H7 (cell line): ENCODE measurements at places on chromosomes 3 and 15. TPM values are rescaled to one million over a fixed set of nuclear protein-coding genes. Genes with fewer than 3 reads are reported as not detected.

DNA sequence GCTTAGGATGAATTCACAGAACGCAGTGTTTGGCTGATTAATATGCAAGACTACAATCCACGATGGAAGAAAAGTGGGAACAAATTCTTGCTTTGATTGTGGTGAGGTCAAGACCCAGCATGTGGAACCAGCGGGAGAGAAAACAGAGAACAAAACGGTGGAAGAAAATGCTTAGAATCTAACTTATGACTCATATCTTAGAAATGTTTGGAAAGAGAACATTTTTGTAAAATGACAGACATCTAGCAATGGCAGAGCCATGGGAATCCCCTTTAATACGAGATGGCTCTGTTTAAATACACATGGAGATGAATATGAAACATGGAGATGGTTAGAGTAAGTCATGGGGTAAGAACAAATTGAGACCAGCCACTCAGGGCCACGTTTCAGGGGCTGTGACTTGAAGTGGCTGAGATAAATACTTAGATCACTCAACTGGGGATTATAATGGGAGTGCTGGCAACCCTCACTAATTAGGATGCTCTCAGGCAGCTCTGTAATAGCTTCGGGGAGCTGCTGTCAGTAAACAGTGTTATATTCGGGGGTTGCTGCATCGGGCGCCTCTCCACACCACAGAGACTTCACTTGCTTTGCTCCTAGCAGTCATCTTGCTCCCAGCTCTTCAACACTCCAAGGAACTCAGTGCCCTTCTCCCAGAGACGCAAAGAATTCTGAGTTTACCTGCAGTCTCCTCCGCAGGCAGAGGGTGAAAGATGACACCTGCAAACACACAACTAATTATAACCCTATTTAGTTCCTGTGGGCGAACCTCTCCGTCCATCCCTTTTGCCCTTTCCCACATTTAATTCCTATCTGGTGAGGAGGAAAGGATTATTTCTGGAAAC is 68.0 kb upstream of the ONECUT1 start:
- DNase-seq = no peak

DNA sequence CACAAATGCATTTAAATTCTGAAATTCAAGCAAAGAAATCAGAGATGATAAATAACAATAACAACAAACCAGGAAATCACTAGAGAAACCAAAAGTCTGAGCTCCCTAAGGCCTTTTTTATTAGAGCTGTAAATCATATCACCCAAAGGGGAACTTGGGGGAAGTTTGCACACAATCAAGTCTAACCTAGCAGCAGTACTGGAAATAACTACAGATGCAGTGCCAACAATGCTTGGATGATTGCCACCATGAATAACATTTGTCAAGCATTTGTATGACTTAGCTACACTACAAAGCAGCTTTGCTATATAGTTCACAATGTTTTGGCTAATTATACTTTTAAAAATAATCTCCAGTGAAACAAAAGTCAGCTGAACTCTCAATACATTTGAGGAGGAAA is 27.8 kb downstream of the SHQ1 start:
- DNase-seq = no peak

- DNase-seq = no peak
Observed at GRCh38 chr3:11438646-11439045, 166.4 kb downstream of the ATG7 start.

- DNase-seq = no peak
Observed at GRCh38 chr3:6468589-6468988, 392.3 kb upstream of the GRM7 start.

GRCh38 chr3:136008732-136009470 is 43.4 kb downstream of the PPP2R3A start:
- DNase-seq = peak; percentile 26

DNA sequence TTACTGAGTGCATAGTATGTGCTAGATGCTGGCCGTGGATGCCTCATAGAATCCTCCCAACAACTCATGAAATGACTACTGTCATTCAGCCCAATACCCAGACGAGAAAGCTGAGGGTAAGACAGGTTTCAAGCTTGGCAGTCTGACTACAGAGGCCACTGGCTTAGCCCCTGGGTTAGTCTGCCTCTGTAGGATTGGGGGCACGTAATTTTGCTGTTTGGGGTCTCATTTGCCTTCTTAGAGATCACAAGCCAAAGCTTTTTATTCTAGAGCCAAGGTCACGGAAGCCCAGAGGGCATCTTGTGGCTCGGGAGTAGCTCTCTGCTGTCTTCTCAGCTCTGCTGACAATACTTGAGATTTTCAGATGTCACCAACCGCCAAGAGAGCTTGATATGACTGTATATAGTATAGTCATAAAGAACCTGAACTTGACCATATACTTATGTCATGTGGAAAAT is 1.0 kb upstream of the CCR5 start:
- DNase-seq = no peak

- no peak for DNase-seq
Observed at GRCh38 chr3:110106805-110107204, 769.5 kb upstream of the DPPA4 start.

WDR6 gene
- total RNA-seq = 141 and 151 TPM in 2 replicates
